ENCODE measurements at places on chromosomes 5 and 9.

GRCh38 chr9:89522959-89523285 is 25.0 kb upstream of the SEMA4D start:
- no peak for DNase-seq

DNA sequence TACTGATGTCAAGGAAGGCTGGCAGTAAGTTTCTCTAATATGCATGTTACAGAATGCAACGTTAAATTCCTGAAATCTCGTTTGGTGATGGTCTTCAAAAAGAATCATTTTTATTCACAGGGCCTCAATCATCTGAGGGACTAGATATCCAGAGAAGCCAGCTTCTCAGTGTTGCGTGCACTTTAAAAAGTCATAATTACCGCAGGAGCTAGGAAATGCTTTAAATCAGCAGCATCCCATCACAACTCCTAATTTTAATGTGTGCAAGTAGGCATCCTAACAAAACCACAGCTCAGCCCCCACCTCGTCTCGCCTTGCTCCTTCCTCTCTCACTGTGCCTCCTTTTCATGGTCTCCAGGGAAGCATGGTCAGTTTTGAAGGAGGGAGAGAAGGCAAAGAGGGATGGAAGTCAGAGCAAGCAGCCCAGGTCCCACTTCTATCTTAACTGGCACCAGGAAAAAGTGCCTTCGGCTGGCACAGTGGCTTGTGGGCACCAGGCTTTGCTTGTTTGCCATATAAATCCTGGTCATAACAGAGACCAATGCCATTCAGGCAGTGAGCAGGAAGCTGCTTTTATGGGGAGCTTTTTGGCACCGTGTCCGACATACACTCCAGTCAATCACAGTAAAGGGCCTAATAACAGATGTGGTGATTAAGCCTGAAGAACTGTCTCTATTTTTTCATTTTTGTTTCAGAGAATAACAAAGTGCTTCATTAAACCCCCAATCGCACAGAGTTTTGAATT is 21.4 kb downstream of the MEGF10 start:
- DNase-seq = peak; percentile 71

DNA sequence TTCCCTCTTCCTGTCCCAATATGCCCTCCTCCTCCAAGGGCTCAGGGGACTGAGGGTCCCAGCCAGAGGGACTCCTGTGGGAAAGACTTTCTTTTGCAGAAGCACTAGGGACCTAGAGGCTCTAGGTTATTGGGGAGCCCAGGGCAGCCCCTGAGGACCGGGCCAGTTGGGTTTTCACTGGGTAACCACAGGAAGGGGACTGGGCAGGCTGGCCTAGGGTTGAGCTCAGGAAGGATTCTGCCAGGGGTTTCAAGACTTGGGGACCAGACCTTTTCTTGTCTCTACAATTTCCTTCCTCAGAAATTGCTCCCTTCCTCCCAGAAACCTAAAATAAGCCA is 24.4 kb upstream of the HMCN2 start:
- no peak for DNase-seq

GRCh38 chr9:136484153-136485048 is 1.6 kb upstream of the SEC16A start:
- peak; percentile 45 for DNase-seq

DNA sequence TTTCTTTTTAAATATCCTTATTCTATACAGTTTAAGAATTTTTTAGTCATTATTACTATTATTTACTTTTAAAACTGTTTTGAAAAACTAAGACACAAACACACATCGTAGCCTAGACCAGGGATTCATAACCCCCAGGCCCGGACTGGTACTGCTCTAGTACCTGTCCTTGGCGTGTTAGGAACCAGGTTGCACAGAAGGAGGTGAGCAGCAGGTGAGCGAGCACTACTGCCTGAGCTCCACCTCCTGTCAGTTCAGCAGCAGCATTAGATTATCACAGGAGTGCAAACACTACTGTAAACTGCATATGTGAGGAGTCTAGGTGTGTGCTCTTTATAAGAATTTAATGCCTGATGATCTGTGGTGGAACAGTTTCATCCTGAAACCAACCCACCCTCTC is 357.0 kb downstream of the PTPRD start:
- no peak for DNase-seq

DNA sequence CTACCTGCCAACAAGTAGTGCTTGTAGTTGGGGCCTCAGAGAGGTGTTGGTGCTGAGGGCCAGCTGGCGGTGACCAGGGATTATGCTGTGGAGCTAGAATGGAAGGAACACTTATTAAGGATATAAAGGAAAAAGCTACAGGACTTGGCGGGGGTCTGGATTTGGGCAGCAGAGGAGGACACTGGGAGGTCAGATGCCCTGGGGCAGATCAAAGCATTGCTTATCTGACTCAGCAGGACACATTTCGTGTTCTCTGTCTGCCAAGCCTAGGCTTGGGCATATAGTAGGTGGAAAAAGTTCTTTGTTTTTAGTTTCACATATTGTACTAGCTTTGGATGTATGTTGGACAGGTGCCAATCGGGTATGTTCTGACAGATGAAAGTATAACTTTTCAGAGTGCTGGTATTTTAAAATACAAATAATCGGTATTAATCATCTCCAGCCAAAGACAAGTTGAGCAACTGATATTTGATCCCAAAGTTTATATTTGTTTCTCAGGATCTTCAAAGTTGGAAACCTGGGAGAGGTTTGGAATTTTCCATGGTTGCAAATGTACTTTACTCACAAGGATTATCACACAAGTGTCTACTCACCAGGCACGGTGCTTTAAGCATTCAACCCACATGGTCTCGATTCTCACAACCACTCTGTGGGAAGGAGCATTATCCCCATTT is 69.4 kb downstream of the IQGAP2 start:
- no peak for DNase-seq

DNA sequence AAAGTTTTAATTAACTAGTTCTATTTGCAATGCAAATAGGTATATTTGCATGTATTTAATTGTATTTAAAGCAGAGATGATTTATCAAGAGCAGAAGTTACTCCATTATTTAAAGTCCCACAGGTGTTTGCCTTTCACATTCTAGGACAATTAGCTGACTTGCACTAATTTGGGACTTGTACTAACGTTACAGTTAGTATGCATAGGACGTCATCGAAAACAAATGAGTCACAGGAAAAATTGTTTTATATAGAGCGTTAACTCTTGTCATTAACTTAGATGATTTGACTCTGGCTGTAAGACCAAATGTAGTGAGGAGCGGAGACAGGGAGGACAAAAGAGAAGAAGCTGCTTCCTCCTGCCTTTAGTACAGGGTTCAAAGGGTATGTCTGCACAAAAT is 126.1 kb upstream of the IFNE start:
- DNase-seq = no peak

- DNase-seq = no peak
Measured at GRCh38 chr5:57677235-57677634, 194.6 kb upstream of the ACTBL2 start.

DNA sequence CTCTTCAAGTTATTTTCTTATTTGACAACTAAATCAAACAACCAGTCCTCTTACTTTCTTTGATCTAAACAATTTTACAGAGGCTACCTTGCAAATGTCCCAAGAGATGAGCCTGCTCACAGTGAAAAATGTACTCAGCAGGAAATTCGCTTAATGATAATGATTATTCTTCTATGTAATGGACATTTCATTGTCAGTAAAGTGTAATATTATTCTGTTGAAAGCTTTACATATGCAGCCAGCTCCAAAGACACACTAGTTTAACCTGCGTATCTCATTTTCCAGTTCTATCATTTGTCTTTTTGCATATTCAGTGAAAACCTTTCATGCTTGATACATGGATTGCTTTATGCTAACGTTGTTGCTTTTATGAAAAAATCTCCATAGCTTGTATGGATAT is 758.7 kb upstream of the ZNF608 start:
- DNase-seq = no peak

DNA sequence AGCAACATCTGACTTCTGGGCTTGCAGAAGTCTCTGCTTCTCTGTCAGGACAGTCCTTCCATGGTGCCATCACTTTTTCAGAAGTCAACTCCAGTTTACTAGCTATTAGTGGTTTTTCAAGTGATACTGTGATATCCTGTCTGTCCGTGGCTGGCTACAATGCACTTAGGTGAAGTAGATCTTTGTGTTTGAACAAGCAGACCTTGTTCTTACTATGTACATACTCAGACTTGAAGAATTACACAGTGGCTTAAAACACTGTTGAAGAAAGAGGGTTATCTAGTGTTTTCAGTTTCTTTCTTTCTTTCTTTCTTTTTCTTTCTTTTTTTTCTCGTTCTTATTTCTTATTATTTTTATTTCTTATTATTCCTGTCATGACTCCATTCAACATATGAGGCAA is 228.7 kb downstream of the NTRK2 start:
- no peak for DNase-seq

DNA sequence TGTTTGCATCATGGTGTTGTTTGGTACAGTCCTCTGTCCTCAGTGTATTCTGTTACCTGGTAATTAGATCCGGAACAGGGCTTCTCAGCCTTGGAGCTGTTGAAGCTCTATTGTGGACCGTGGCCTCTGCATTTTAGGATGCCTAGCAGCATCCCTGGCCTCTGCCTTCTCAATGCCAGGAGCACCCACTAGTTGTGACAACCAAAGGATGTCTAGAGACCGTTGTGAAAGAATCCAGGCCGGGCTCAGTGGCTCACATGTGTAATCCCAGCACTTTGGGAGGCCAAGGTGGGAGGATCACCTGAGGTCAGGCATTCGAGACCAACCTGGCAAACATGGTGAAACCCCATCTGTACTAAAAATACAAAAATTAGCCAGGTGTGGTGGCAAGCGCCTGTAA is 159.6 kb downstream of the CACNA1B start:
- DNase-seq = no peak

GRCh38 chr5:152505442-152506042 is 100.5 kb upstream of the NMUR2 start:
- peak; percentile 67 for DNase-seq

- DNase-seq = no peak
Measured at GRCh38 chr5:137594717-137595116, 95.6 kb upstream of the SPOCK1 start.

DNA sequence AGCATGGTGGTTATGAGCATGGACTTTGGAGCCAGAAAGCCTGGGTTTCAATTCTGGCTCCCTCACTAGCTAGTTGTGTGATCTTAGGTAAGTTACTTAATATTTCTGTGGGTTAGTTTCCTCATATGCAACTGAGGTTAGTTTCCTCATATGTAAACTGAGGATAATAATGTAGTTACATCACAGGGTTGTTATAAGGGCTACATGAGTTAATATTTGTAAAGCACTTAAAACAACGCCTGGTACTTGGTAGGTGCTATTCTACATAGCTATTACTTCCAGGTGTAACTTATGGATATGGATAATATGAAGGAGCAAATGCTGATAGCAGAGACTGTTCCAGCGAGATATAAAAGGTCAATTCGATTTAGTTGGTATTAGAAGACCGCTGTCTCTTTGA is 69.4 kb upstream of the POU5F2 start:
- DNase-seq = no peak

DNA sequence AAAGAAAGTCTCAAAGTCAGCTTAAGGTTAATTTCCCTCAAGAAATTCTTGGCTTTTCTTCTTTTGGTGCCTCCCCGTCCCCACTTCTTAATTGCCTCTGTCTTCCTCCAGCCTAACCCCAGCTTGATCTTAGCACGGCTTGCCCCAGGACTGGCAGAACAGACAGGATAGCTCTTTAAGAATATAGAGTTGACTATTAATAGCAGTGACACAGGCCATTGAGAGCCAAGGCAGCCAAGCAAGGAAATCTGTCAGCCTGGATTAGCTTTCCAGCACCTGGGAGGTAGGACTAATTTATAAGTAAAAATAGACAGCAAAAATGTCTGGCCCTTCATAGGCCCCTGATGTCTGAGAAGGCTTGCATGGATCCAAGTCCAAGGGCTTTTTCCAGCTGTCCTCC is 384.6 kb upstream of the SLC30A5 start:
- DNase-seq = no peak

- no peak for DNase-seq
Measured at GRCh38 chr5:6553972-6554371, 78.9 kb downstream of the NSUN2 start.

DNA sequence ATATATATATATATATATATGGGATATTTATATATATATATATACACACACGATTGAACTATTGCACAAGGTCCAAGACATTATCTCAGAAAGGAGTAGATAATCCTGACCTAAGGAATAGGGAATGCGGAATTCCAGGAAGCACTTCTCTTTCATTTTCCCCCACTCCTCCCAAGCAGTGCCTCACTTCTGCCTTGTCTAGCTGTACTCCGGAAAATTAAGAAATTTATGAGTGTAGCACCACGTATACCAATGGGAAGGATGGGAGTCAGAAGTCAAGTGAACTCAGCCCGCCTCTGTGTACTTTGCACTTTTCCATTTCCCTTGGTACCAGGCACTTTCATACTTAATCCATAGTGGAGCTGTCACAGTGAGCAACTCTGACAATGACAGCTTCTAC is 10.9 kb downstream of the SLC36A1 start:
- DNase-seq = no peak

- no peak for DNase-seq
Measured at GRCh38 chr9:115240676-115241075, 122.7 kb upstream of the TNC start.

DNA sequence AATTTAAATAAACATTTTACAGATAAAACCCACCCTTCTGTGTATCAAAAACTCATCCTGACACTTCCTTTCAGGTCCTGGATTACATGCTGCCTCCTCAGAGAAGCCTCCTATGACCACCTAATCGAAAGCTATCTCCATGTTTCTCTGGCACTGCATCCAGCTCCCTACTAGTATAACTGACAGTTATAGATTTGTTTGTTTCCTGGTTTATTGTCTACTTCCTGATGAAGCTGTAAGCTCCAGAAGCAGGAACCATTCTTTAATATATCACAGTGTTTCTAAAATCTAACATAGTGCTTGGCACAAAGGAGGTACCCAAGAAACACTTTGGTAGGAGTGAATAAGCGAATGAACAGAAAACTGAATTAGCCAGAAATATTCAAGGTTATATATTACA is 270.4 kb downstream of the EFNA5 start:
- no peak for DNase-seq

- no peak for DNase-seq
Measured at GRCh38 chr5:175001876-175002645, 277.7 kb downstream of the MSX2 start.

GRCh38 chr9:37988602-37989001 is 80.4 kb downstream of the SHB start:
- DNase-seq = no peak

Data from mucosa of descending colon (tissue), 3 donors.